ENCODE measurements at places on chromosomes 11 and 22. TPM values are rescaled to one million over a fixed set of nuclear protein-coding genes. Genes with fewer than 3 reads are reported as not detected.

DNA sequence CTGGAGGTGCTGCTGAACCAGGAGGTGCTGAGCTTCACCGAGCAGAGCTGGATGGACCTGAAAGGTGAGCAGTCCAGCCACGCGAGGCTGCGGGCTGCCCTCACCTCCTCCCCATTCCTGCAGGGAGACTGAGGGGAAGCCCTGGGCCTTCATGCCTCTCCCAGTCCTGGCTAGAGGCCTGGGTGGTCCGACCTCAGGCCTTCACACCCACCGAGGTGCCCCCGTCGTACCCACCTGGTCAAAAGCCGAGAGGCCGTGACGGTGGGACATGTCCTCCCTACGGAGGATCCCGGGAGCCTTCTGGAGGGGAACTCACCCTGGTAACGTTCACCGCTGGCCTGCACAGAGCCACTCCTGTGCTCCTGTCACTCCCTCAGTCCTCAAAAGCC lies 5.1 kb downstream of the SUSD2 start:
- no peak for DNase-seq

DNA sequence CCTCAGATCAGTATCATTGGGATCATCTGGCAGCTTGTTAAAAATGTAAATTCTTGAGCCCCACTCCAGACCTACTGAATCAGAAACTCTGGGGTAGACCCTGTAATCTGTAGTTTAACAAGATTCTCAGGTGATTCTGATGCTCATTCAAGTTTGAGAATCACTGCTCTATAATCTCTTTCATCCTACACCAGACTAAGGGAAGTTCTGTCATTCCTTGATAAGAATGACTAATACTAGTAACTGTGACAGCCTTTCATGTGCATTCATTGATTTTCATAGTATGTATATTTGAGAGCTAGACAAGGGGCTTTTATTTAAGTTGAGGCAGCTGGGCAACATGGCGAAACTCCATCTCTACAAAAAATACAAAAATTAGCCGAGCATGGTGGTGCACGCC lies 30.0 kb downstream of the NAT10 start:
- no peak for DNase-seq

DNA sequence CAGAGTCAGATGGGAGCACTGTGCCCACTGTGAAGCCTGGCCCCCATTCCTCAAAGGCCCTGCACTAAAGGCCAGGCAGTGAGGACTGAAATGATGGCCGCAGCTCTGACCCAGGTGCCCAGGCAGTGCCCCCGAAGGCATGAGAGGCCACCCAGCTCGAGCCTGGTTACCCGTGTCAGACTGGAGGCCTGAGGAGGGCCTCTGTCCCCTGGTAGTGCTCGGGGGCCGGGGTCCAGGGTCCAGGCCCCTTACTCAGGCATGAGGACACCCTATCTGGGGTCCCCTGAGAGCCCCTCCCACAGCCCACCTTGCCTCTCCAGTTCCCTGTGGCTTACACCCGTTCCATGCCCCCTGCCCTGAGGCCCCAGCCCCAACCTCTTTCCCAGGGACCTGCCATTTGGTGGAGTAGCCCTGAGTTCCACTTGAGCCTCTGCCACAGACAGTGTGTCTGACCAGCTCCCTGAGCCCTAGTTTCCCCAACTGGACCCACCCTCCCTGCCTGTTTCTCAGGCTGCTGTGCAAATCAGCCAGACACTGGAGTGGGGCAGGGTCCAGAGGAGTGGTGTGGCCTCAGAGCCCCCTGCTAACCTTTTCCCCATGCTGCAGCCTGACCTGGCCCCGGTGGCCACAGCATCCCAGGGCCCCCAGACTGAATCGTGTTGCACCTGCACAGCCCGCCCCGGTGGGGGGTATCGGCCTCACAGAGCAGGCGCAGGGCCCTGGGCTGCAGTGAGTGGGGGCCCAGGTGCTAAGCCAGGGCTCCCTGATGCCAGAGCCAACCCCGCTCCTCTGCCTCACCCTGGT lies 10.8 kb upstream of the ANKRD13D start:
- DNase-seq: no peak

- no peak for DNase-seq
These were observed 30.4 kb downstream of the NEAT1 start for GRCh38 chr11:65452806-65453490.

DNA sequence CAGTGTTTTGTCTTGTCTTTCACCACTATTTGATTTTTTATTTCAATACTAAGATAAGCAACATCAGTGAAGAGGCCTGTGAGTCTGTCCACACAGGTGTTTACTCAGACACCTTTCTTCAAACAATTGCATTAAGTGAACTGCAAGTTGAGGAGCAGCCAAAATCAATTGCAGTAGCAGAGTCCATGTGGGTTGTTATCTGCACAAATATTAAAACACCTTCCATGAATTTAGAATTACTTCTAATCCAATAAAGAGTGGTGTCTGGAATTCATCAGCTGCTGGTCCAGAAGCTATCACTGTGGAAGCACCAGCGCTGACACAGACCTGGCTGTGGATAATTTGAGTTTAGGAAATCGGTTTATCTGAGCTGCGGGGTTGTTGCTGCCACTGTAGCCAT lies 83.5 kb upstream of the FAT3 start:
- DNase-seq: no peak

GRCh38 chr11:79294845-79295731 lies 145.7 kb downstream of the TENM4 start:
- no peak for DNase-seq

- no peak for DNase-seq
These were observed 131.0 kb downstream of the SLC1A2 start for GRCh38 chr11:35288309-35288708.

GRCh38 chr11:5694642-5695041 lies 5.1 kb downstream of the TRIM22 start:
- DNase-seq: no peak

- no peak for DNase-seq
These were observed 23.1 kb upstream of the RBM4B start for GRCh38 chr11:66700742-66701141.

PSMD13 gene
- 163 TPM for polyA plus RNA-seq

P2RX3 gene
- polyA plus RNA-seq: 0.66 TPM

SLN gene
- 15.6 TPM for polyA plus RNA-seq

GAL3ST3 gene
- 0.07 TPM for polyA plus RNA-seq

SNAP29 gene
- 22.2 TPM for polyA plus RNA-seq

DEFB131B gene
- not detected for polyA plus RNA-seq

SYT13 gene
- 0.51 TPM for polyA plus RNA-seq

USP2 gene
- polyA plus RNA-seq: 64.9 TPM

APOBEC3G gene
- 5.6 TPM for polyA plus RNA-seq

TRIM48 gene
- polyA plus RNA-seq: not detected

MS4A5 gene
- not detected for polyA plus RNA-seq

MS4A3 gene
- polyA plus RNA-seq: not detected

FAM227A gene
- 0.66 TPM for polyA plus RNA-seq

All from heart right ventricle (tissue), 16 donors.